ENCODE measurements at places on chromosomes 16 and 17.

DNA sequence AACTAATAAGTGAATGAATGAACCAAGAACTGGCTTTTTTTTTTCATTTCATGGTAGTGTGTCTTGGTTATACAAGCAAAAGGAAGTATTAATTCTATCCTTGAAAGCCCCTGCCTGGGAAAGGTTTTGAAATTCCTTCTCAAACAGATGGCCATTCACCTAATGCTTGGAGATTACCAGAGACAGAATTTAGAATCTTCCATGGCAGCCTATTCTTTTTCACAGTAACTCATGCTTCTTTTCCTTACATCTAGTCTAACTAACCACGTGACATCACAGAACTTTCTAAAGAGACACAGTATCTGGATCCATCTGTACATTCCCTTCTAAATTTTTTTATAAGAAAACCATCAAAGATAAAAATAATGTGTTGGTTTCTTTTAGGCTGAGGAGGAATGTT, 151.6 kb downstream of the FTO start:
- DNase-seq = no peak

GRCh38 chr17:66569572-66569971, 265.3 kb upstream of the CACNG5 start:
- DNase-seq = no peak

DNA sequence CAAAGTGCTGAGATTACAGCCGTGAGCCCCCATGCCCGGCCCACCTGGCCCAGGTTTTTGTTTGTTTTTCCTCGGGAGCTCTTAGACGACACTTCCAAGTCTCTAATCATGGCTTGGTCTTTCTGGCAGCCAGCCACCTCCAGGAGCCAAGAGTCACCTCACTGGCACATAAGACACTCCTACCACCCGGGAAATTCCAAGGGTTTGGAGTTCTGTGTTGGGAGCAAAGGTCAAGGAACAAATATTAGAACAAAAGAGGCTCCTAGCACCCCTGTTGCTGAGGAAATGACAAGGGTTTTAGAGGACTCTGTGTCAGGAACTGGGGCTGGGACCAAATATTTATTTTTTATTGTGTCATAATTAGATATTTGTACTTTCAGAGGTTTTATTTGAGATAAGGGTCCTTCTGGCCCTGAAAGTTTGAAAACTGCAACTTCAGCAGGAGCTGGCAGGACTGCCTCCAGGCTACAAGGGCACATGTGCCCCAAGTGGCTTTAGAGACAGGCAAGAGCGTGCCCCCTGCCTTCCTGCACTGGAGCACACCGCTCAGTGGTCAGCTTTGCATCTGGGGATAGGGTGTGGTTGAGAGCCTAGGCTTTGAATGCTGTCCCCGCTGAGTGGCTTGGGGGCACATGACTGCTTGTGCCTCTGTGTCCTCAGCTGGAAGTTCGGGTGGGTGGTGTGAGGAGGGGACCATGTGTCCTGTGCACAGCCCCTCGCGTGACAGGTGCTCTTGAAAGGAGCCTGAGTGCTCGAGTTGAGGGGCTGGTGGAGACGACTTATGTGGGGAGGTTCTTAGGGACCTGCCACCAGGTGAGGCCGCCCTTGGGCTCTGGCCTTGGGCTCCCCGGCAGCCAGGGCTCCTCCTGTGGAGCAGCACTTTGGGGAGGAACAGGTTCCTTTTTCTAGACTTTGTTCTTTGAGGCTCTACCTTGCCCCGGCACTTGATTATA, 29.7 kb downstream of the MGRN1 start:
- no peak for DNase-seq

- DNase-seq = no peak
Observed at GRCh38 chr17:32331243-32332040, 10.5 kb downstream of the C17orf75 start.

DNA sequence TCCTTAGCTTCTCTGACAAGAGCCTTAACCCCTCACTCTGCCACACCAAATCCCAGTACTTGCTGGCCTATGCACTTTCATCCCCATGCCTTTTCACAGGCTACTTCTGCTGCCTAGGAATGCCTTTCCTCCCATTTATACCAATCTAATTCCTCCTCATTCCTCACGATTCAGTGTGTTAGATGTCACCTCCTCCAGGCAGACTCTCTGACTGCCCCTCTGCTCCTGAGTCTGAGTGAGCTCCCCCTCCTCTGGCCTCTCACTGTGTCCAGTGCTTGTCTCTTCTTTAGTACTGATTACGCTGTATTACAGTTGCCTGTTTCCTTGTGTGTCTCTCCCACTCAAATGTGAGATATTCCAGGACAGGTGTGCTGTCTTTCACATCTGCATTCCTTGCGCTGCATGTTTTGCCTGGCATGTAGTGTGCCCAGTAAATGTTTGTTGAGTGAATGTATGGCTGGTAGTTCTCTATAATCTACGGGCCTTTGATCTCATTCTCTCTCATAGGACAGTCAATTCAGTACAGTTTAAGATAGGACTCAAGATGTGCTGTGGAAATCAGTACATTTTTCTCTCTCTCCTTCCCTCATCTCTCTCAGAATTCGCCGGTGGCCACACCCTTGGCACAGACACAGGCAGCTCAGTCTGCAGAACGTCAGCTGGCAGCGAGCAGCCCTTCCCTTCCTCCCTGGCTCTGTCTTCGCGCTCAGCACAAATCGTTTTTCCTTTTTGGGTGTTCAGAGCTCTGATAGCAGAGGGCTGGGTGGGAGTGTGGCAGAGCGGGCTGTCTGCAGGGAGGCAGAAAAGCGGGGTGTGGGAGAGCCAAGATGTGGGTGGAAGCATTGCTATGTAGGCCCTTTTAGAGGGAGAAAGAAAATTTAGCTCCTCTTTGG, 18.5 kb downstream of the ARL4D start:
- DNase-seq = no peak

GRCh38 chr17:4950746-4951204, at the start of gene ENO3:
TSS of gene ENO3 (plus strand) at chr17:4951119. CDS start at chr17:4951830, 711 bp downstream.
- peak; percentile 38 for DNase-seq

DNA sequence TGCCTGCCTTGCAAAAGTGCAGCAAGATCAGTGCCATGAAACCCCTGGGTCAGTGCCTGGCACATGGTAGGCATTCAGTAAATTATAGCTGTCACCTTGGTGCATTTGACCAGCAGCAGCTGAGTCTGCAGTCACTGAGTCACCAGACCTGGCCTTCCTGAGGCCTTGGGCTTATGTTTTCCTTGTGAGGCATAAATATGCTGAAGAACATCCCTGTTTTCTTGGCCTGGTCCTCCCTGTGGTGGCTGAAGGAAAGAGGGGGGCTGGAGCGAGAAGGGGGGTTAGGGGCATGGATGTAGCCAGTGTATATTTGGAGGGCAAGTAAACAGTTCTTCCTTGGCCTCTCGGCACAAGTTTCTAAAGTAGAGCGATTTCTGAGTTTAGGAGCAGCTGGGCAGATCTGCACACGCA, 26.5 kb downstream of the EPN2 start:
- no peak for DNase-seq

GRCh38 chr17:79252886-79253285, 178.3 kb downstream of the ENGASE start:
- no peak for DNase-seq

GRCh38 chr17:49926886-49927285, 42.1 kb upstream of the DLX4 start:
- DNase-seq = no peak

- no peak for DNase-seq
Observed at GRCh38 chr16:79865918-79866317, 265.4 kb upstream of the MAF start.

DNA sequence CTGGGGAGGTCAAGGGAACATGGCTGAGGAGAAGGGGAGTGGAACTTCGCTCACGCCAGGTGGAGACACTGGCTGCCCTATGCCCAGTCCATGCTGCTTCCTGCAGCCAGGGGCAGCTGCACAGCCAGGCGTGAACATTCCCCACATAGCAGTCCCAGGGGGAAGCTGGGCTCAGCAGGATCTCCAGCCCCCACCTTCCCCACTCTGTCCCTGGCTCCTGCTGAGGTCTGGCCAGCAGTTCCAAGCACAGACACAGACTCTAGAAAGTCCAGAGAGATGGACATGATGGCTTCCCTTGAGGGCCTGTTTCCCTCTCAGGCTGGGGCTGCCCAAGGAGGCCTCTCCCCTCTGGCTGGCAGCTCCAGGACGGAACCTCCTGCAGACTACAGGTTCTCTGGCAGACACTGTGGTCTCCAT, 9.3 kb downstream of the JUP start:
- DNase-seq = no peak

GRCh38 chr16:84360170-84360569, 8.2 kb upstream of the ATP2C2 start:
- no peak for DNase-seq

DNA sequence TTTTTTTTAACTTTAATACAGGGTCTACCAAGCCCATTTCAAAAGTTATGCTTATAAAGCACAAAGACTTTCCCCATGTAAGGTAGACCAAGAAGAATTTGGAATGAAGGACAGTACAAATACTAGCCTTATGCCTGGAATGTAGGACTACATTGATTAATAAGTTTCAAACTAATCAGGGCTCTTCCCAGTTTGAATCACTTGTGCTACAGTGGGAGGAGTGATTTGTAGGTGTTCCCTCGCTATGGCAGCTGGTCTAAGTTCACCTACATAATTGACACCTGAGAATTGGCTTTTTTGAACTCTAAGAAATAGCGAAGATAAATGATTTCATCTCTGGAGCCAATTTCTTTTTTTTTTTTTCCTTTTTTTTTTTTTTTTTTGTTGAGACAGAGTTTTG, 18.6 kb downstream of the TMEM238L start:
- DNase-seq = no peak
